ENCODE measurements at places on chromosomes 5 and 9. TPM values are rescaled to one million over a fixed set of nuclear protein-coding genes. Genes with fewer than 3 reads are reported as not detected.

The AJM1 gene
- total RNA-seq = 3.9 TPM

The KCNV2 gene
- not detected for total RNA-seq

The PCDHB16 gene
- total RNA-seq = not detected

The CCDC127 gene
- 6.5 TPM for total RNA-seq

The PCDHGA12 gene
- total RNA-seq = 0.18 TPM

The IFNA21 gene
- total RNA-seq = not detected

The CD72 gene
- total RNA-seq = 7.3 TPM

The NME5 gene
- not detected for total RNA-seq

The TRIM14 gene
- total RNA-seq = 88.5 TPM

The ANKRD55 gene
- 8.5 TPM for total RNA-seq
